AML-193 (cell line): ENCODE measurements at places on chromosomes 5 and 9.

DNA sequence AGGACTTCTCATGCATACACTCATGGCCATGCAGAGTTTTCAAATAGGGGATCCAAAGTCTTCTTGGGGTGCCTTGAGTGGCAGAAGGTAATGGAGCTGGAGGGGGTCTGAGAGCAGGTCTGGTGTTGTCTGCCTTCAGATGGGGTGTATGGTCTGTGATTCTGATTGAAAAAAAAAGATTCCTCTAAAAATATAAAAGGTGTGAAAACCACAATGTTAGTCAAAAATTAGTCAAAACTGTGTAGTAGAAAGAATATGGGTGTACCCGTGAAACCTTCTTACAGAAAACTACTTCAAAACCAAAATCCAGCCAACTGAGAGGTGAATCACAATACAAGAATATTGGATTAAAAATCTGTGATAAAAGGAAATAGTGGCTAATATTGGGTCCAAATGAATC, 20.1 kb downstream of the DOCK2 start:
- no peak for DNase-seq

DNA sequence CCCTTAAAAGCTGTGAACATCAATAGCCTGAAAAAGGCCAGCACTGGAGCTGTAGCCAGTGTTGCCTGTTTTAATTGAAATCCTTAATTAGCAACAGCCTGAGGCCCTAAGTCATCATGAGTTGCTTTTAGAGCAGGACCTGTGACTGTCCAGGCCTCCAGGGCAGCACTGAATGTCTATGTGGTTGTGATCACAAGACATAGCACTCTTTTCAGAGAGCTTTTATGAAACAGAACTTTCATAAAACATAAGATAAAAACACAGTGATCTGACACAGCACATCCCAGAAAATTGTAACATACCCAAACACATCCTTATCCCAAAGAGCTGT, 85.5 kb upstream of the MYO10 start:
- DNase-seq, result no peak

DNA sequence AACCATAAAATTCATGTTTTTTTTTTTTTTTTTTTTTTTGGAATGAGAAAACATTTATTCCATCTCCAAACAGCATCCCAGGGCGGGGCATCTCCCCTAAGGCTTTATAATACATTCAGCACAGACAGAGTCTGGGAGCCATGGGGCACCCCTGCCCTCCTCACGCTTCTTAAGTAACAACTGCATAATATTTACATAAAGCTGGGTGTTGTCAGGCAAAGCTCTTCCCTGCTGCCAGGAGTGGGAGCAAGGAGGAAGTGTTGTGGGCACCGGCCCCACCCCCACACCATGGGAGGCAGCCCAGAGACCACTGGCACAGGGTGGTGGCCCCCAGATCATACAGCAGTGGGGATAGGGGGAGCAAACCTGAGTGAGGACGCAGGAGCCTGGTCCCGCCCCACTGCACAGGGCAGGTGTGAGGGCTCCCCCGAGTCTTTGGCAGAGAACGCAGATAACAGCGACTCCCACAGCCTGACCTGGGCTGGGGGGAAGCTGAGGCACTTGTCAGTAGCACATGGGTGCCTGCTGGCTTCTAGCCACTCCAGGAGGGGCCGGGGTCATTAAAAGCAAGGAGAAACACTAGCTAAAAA, 86.1 kb upstream of the CEP78 start:
- no peak for DNase-seq

GRCh38 chr9:3916984-3917383, 382.9 kb downstream of the GLIS3 start:
- DNase-seq, result no peak

- DNase-seq, result no peak
Observed at GRCh38 chr9:120507936-120508510, 71.9 kb downstream of the CDK5RAP2 start.
